Kidney capillary endothelial cell (primary cell): ENCODE measurements at places on chromosomes 7 and 10.

DNA sequence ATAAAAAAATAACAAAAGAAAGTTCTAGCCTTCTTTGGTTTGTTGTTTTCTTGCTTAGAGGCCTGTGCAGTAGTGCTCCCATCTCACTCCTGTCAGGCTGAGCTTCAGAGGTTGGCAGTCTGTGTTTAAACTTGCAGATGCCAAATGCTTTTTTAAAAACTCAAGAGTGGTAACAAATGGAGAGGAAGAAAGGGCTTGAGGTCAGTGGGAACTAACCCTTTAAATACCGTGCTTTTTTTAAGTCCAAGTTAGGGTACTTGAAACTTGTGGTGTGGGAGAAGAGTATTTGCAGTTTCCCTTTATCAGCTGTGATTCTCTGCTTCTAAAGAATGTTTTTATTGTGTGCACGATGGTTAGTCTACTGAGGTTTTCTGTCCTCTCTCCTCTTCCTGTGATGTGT lies 29.4 kb downstream of the ZRANB1 start:
- no peak for DNase-seq

GRCh38 chr10:71725998-71726579 lies 6.5 kb upstream of the C10orf105 start:
- DNase-seq, result peak; percentile 46

- no peak for DNase-seq
These were observed 187.0 kb upstream of the CCDC6 start for GRCh38 chr10:60093317-60093716.

DNA sequence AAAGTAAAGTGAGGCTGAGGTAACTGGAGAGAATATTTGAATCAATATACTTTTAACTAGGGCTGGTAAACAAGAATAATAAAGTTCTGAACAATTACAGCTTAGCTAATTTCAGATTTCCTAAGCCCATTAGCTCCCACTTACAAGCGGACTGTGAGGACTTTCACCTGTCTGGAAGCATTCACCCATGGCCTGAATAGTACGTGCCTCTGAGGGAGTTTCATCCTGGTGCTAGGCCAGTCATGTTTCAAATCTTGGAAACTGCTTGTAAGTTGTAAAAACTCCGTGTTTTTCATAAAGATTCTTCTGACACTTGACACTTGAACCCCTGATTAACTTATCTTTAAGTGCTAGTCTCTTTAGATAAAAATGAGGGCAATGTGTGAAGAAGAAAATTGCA lies 975.2 kb upstream of the GHITM start:
- DNase-seq, result no peak

DNA sequence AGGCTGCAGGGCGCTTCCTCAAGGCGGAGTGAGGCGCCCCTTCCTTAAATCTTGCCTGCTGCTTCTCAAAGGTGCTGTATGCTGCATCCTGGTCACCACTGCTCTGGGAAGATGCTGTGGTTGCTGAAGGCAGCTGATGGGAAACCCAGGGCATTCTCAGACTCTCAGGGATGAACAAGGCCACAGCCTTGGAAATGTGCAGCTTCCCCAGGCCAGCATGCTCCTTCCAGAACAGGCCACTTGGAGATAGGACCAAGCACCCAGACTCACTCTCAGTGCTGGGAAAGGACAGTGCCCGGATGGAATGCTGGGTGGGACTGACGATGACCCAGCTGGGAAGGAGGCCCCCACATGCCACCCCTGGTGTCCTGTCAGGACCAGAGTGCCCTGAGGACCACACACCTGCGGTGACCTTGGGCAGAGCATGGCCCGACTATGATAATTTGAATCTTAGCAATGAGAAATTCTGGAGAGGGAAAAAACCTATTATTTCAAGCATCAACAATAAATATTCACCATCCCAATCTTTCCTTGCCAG lies 235.5 kb downstream of the TNS3 start:
- no peak for DNase-seq

GRCh38 chr10:110432084-110432483 lies 65.6 kb upstream of the DUSP5 start:
- no peak for DNase-seq

- no peak for DNase-seq
These were observed 35.9 kb upstream of the SKAP2 start for GRCh38 chr7:26900251-26900650.

- no peak for DNase-seq
These were observed 44.9 kb upstream of the SVOPL start for GRCh38 chr7:138746073-138746472.

- DNase-seq, result no peak
These were observed 19.4 kb downstream of the COPG2 start for GRCh38 chr7:130649004-130649790.

DNA sequence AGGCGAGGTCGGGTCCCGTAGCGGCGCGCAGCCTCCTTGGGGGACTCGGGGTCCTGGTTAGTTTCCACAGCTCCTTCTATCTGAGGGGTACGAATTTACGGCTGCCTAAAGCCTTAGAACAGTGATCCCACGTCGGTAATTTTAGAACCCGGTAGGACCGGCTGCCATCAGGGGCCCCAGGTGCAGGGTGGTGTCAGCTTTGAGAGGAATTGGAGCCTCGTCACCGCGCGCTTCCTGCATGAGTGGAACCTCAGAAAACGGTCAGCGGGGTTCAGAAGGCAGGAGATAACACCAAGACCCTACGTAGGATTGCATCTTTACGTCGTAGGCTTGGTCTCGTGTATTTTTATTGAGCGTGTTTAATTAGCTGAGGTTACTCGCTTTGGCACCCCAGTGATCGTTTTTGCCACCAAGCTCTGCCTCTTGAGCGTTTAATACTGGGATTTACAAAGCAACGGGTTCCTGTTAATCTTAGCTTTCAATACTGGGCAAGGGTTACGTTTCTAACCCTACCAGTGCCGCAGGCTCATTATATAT lies 443 bp downstream of the RNF32 start:
- DNase-seq, result peak; percentile 54

DNA sequence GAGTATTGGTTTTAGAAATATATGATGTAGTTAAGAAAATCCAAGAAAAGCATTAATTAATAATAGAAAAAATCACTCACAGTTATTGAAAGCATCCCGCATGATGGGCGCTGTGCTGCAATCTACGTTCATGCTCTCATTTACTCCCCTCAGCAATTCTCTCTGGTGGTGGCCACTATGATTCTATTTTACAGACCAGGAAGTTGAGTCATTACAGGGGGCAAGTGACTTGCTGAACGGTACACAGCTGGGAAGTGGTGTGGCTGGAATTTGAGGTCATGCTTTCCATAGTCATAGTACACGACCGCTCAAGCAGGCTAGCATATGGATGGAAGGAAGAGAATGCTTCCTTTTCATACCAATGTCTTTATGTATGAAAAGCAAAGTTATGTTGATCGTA lies 117.4 kb downstream of the TES start:
- peak; percentile 81 for DNase-seq

DNA sequence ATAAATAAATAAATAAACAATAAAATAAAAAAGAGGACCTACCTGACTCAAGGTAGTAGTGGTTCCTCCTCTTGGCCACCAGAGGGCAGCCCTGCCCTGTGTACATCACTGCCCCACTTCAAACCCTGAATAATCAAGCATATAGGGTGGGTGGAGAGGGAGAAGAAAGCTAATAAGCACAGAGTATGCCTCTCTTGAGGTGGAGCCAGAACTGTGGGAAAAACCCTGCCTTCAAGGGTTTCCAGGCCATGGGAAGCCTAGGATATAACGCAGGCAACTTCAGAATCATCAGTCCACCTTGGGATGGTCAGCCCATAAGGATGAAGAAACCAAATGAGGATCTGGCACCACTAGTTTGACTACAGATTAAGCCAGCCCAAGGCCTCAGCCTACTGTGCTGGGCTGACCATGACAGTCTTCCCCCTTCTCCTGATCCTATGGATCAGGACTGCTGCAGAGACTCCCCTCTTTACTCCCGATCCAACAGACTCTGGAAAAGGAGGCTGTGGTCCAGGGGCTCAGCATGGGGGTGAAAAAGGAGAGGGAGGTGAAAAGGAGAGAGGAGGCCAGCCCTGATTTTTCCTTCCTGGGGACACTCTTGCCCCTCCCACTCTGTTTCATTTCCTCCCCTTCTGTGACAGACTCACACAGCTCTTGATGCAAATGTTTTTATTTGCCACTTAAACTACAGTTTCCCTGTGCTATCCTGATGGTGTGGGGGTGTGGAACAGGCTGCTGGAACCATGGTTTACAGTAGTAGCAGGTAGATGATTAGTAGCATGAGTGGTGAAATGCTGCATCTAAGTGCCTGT lies 10.1 kb downstream of the AVPI1 start:
- DNase-seq, result peak; percentile 46

DNA sequence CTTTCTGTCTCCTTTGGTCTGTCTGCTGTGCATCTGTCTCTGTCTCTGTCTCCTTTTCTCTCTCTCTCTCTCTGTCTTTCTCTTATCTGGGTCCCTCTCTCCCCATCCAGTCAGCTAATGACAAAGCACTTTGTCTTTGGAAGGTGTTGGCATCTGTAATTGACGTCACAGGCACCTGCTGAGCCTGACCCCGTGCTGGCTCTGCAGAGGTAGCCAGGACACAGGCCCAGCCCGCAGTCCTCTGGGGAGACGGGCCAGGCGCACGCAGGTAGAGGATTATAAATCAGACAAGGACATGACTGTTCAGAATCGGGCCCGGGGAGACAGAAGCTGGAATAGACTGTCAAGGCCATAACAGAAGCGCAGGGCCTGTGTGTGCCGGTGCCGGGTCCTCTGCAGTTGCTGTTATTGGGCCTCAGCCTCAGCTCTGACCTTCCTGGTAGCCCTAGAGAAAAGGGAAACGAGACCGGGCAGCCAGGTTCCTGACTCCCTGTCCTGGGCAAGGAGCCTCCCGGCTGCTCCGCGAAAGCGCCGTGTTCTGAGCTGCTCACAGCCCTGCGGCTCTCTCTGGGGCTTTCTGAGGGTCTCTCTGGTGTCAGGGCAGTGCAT lies 10.7 kb upstream of the PSMG3 start:
- DNase-seq, result no peak

GRCh38 chr10:96306516-96306915 lies 2.3 kb downstream of the DNTT start:
- no peak for DNase-seq

DNA sequence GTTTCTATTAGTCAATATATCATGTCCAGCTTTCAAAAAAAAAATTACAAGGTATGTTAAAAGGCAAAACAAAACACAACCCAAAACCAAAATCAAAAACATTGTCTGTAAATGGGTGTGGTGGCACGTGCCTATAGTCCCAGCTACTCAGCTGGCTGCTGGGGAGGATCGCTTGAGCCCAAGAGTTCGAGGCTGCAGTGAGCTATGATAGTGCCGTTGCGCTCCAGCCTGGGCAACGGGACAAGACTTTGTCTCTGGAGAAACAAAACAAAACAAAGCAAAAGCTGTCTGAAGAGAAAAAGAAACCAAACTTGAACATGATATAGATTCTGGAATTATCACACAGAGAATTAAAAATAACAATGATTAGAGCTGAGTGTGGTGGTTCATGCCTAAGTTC lies 10.3 kb upstream of the CPA5 start:
- no peak for DNase-seq
